Activated naive CD8-positive, alpha-beta T cell treated with anti-CD3 and anti-CD28 coated beads for 36 hours (primary cell): ENCODE measurements at places on chromosomes 5 and 9. TPM values are rescaled to one million over a fixed set of nuclear protein-coding genes. Genes with fewer than 3 reads are reported as not detected.

- no peak for DNase-seq
Observed at GRCh38 chr5:93580063-93580926, 724 bp downstream of the NR2F1-AS1 start.

DNA sequence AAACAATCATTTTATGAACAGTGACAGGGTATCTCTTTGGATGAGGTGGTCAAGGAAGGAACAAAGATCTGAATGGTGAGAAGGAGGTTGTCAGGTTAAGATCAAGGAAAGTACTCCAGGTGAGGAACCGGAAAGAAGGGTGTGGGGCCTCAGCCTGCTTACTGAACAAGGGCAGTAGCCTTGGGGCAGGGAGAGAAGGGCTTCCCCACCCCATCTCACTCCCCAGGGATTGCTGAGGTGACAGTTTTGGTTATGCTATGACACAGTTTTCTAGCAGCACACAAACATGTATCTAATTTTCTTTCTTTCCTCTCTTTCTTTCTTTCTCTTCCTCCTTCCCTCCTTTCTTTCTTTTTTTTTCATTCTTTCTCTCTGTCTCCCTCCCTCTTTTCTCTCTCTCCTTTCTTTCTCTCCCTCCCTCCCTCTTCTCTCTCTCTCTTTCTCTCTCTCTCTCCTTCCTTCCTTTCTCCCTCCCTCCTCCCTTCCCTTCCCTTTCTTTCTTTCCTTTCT, 4.1 kb upstream of the HDHD3 start:
- no peak for DNase-seq

The IL4 gene
- not detected for total RNA-seq

- DNase-seq, result no peak
Observed at GRCh38 chr5:155898284-155898683, 428.7 kb upstream of the SGCD start.

DNA sequence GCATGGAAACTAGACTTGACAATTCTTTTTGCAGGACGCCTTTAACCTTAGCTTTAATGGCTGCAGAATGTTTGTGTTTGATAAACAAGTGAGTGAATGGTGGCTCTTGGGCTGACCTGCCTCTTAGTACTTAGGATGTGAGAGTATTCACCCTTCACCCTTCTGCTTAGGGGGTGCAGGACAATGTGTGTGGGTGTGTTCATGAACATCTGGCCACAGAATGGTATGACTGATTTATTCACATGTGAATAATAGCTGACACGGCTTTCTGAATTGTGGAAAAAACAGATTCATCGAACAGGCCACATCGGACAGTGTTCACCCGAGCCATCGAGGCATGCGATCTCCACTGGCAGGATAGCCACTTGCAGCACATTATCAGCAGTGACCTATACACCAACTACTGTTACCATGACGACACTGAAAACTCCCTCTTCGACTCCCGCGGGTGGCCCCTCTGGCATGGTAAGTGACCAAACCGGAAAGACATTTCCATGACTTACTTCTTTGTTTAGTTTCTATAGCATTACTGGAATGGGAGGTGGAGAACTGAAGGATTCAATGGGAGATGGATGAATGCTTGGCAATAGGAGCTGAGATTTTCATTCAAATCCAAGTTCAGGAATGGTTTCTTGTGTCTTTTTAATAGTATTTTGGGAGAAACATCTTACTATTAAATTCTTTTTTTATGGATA, 193.6 kb downstream of the ZSWIM6 start:
- DNase-seq, result no peak

The RXRA gene
- 11.0 TPM for total RNA-seq

GRCh38 chr5:151075698-151076331, 5.0 kb downstream of the TNIP1 start:
- DNase-seq, result no peak

- no peak for DNase-seq
Observed at GRCh38 chr9:108081112-108081511, 591.5 kb upstream of the KLF4 start.

The IFNA2 gene
- not detected for total RNA-seq
